ENCODE measurements at places on chromosomes 3 and 15.

DNA sequence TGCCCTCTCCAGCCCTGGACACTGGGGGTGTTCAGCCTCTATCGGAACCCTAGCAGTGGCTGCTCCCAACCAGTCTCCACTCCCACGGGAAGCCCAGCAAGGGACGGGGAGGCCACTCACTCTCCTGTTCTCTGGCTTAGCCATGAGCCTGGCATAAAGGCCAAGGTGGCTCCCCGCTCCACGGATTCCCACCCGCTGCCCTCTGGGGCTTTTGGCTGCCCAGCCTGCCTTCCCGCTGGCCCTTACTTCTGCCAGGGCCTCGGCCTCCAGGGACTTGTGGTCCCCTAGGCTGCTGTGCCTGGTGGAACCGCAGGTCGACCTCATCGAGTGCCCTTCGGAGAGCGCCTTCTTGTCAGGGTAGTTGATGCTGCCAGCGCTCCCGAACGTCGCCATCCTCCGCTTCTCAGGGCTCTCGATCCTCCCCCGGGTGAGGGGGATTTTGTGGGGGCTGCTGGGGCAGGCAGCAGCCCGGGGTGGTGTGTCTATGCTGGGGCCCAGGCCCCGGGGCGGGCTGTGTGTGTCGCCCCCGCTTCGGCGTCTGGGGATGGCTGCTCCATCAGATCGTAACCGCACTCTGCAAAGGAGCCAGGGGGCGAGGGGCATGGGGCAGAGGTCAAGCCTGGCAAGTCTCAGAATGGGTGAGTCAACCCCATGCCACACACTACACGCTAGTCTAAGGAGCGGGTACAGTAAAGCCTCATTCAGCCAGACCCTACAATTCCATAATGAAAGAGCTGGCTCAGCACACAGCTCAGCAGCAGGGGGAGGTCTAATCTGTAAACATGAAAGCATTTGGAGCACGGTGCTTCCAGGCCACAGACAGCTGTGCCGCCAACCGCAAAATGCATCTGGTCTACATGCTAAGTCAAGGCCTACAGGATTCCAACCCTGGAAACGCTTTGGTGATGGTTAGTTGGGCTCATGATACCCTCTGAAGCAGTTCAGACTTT lies 27.3 kb upstream of the RAD18 start:
- no peaks in the 10 kb centered on the region for H3K36me3 ChIP-seq
- H3K4me3 ChIP-seq, result no peak overlapping the region
- H3K27ac ChIP-seq, result no peak overlapping the region
- H3K4me1 ChIP-seq, result peaks cover 4% of the 10 kb centered on the region
- DNase-seq, result no peak

- H3K4me3 ChIP-seq, result no peak overlapping the region
- DNase-seq, result no peak
- H3K27me3 ChIP-seq, result no peaks in the 10 kb centered on the region
- H3K36me3 ChIP-seq, result no peaks in the 10 kb centered on the region
- H3K27ac ChIP-seq, result no peak overlapping the region
Measured at GRCh38 chr3:12117473-12117872, 41.2 kb downstream of the TIMP4 start.

- no peaks in the 10 kb centered on the region for H3K27me3 ChIP-seq
- DNase-seq, result no peak
- no peak overlapping the region for H3K27ac ChIP-seq
- H3K4me1 ChIP-seq, result no peaks in the 10 kb centered on the region
Measured at GRCh38 chr3:172044833-172045585, 5.6 kb downstream of the FNDC3B start.

DNA sequence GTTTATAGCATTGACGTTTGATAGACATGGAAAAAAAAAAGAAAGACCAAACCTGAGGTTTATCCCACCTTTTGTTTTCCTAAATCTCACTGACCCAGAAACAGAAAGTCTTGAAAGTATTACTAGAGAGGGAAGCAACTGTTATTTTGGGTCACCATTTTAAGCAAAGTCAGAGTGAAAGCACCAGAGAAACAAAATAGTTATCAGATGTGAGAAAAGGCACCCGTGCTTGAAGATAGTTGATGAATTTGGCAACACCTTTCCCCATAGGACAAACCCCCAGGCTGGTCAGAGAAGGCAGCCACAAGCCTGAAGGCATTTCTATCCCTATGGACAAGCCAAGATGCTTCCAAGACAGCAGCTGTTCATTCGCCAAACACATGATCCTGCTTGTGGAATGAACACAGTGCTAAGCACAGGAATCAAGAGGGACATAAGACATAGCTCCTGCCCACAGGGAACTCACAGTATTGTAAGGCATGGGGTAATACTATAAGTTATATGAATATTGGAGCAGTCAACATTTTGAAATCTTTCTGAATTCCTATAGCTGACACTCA lies 170.9 kb downstream of the ERC2 start:
- no peaks in the 10 kb centered on the region for H3K36me3 ChIP-seq
- no peaks in the 10 kb centered on the region for H3K27me3 ChIP-seq
- DNase-seq, result no peak
- no peaks in the 10 kb centered on the region for H3K4me1 ChIP-seq
- no peak overlapping the region for H3K4me3 ChIP-seq
- H3K27ac ChIP-seq, result no peak overlapping the region

- H3K36me3 ChIP-seq, result no peaks in the 10 kb centered on the region
- H3K27ac ChIP-seq, result no peak overlapping the region
- H3K27me3 ChIP-seq, result no peaks in the 10 kb centered on the region
- no peaks in the 10 kb centered on the region for H3K4me1 ChIP-seq
- no peak for DNase-seq
Measured at GRCh38 chr3:99783011-99783573, 34.6 kb upstream of the CMSS1 start.

GRCh38 chr3:88267847-88268246 lies 118.1 kb downstream of the C3orf38 start:
- no peaks in the 10 kb centered on the region for H3K27me3 ChIP-seq
- no peak overlapping the region for H3K27ac ChIP-seq
- no peak for DNase-seq
- H3K4me3 ChIP-seq, result no peak overlapping the region

DNA sequence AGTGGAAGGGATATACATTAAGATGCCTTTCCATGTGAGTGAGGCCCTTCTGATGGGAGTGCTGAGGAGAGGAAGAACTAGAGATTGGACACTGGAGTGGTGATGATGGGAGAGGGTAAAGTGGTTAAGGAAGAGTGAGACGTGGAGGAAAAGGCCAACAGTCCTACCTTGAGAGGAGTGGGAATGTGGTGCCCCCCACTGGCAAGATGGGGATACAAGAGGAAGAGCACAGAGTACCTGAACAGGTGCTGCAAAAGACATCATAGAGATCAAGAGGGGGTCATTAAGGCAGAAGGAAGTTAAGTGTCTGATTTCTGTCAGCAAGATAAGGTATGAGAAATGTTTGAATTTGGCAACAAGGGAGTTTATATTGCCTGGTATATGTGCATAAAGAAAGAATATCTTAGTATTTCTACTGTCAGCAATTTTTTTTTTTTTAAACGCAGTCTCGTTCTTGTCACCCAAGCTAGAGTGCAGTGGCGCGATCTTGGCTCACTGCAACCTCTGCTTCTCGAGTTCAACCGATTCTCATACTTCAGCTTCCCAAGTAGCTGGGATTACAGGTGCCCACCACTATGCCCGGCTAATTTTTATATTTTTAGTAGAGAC lies 34.0 kb downstream of the ARIH2 start:
- H3K27me3 ChIP-seq, result no peaks in the 10 kb centered on the region
- no peak overlapping the region for H3K27ac ChIP-seq
- H3K4me1 ChIP-seq, result no peaks in the 10 kb centered on the region
- DNase-seq, result peak; percentile 43
- no peak overlapping the region for H3K4me3 ChIP-seq

- no peak overlapping the region for H3K4me3 ChIP-seq
- no peak for DNase-seq
Measured at GRCh38 chr3:23663246-23663645, 142.5 kb upstream of the UBE2E1 start.

- no peaks in the 10 kb centered on the region for H3K36me3 ChIP-seq
- H3K27ac ChIP-seq, result no peak overlapping the region
- no peak for DNase-seq
- H3K4me3 ChIP-seq, result no peak overlapping the region
- H3K4me1 ChIP-seq, result no peaks in the 10 kb centered on the region
- no peaks in the 10 kb centered on the region for H3K27me3 ChIP-seq
Measured at GRCh38 chr15:95017666-95018328, 786.4 kb downstream of the MCTP2 start.

DNA sequence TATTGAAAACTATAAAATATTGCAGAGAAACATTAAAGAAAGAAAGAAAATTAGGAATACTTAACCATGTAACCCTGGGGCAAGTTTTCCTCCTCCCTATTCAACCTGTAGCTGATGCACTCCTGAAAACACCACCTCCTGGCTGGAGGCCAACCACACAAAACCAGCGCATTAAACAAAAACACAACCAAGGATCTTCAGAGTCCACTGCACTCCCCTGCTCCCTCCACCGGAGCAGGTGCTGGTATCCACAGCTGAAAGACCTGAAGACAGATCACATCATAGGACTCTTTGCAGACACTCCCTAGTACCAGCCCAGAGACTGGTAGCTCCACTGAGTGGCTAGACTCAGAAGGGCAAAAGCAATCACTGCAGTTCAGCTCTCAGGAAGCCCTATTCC lies 13.6 kb upstream of the ADAMTS17 start:
- 0 out of 2 replicates have a peak, but pooled peaks cover under 1% of the 10 kb centered on the region for H3K4me1 ChIP-seq
- no peaks in the 10 kb centered on the region for H3K27me3 ChIP-seq
- H3K27ac ChIP-seq, result no peak overlapping the region

DNA sequence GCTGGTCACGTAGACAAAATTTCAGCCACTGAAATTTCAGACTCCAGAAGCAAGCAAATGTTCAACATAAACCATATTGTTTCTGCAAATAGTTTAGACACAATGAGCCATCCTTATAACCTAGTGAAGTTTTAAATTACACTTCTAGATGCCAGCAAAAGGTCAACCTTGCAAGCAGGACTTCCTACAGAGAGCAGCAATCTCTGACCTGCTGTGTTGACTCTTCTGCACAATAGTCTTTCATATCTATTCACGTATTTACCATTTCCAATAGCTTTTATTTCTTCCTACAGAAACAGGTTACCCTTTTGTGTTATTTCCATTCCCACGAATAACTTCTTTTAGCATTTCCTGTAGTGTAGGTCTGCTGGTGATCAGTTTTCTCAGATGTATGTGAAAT lies 10.6 kb downstream of the LMLN start:
- DNase-seq, result no peak
- H3K27ac ChIP-seq, result no peak overlapping the region
- no peaks in the 10 kb centered on the region for H3K36me3 ChIP-seq
- no peaks in the 10 kb centered on the region for H3K27me3 ChIP-seq
- no peaks in the 10 kb centered on the region for H3K4me1 ChIP-seq

DNA sequence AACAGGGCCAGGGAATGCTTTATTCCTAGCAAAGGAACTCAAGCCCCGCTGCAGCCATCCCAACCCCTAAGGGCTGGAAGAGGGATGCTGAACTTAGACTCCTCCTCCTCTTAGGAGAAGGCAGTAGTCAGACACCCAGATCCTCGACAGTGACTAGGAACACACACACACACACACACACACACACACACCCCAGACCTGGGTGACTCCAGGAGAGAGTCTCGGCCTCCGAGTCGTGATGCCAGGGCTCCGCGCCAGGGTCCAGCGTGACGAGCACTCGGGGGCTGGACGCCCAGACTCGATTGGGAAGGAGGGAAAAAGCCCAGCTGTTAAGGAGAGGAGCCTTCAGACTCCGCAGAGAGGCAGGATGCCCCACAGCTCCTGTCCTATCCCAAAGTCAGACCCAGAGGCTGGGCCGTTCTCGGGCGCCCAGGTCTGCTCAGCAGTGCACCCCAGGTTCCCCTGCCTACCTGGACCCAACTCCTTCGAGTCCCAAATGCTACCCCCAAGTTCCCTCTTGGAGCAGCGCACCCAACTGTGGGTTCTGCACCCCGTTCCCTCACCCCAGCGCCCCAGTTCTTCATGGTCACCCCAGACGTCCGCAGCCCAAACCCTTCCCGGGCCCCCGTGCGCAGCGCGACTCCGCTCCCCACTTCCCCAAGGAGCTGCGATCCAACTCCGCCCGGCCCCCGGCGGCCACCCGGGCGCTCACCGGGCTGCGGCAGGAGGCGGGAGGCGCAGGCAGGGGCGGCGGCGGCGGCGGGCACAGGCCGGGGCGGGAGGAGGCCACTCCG lies 421 bp downstream of the BMF start:
- no peaks in the 10 kb centered on the region for H3K27me3 ChIP-seq
- no peak overlapping the region for H3K27ac ChIP-seq
- peak overlapping the region; percentile 82 for H3K4me3 ChIP-seq
- H3K4me1 ChIP-seq, result peaks cover 25% of the 10 kb centered on the region
- DNase-seq, result no peak

GRCh38 chr15:68421115-68421551 lies 10.8 kb downstream of the ITGA11 start:
- H3K27ac ChIP-seq, result no peak overlapping the region
- H3K27me3 ChIP-seq, result no peaks in the 10 kb centered on the region
- no peak overlapping the region for H3K4me3 ChIP-seq
- H3K4me1 ChIP-seq, result peaks cover 2% of the 10 kb centered on the region
- H3K36me3 ChIP-seq, result no peaks in the 10 kb centered on the region
